Mammary epithelial cell (primary cell): ENCODE measurements at places on chromosomes 3 and 15. TPM values are rescaled to one million over a fixed set of nuclear protein-coding genes. Genes with fewer than 3 reads are reported as not detected.

Gene GNB5
- total RNA-seq: 33.0 and 38.3 TPM in 2 replicates

GRCh38 chr3:62601238-62602070, 228.1 kb upstream of the FEZF2 start:
- DNase-seq: peak; percentile 81

Gene SLC2A2
- total RNA-seq: not detected

- DNase-seq: no peak
Measured at GRCh38 chr3:122255757-122256439, 69.2 kb upstream of the CSTA start.

- no peak for DNase-seq
Measured at GRCh38 chr15:26580943-26581342, 191.9 kb downstream of the GABRB3 start.

DNA sequence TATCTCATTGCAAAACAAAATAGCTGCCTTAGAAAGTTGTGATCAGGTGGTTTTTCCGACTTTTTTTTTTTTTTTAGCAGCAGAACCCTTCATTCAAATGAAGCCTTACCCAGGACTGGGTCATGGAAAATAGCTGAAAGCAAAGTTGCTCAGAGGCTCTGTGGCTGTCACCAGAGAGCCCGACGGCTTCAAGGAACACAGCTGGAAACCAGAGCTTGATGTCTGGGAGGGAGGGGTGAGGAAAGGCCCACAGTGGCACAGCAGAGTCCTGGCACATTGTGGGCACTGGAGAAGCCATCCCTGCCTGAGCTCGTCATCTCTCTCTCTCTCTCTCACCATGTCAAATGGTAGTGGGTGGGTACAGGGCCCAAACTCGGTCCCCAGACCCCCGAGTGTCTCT, 77.5 kb downstream of the RPN1 start:
- no peak for DNase-seq

Gene AKAP13
- 65.8 and 71.4 TPM in 2 replicates for total RNA-seq

GRCh38 chr15:52208306-52208946, 17.2 kb upstream of the GNB5 start:
- DNase-seq: peak; percentile 62

DNA sequence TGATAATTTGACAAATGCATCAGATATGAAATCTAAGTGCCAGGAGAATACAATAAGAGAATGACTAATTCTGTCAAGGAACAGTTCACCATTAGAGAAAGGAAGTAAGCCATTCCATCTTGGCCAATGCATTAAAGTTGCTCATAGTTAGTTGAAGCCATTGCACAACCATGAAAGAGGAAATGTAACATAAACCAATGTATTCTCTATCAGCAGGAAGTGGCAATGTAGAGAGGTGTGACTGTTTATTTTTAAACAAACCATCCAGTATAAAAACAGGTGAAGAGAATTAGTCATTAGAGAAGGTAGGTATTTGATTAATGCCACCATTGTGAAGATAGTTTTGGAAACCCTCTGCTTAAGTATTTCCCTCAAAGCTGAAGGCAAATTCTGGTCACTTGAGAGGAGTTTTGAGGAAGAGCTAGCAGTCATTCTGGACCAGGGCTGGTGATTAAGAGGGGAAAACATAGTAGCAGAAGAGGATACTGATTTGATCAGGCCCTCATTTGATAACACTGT, 10.7 kb upstream of the ANXA2 start:
- peak; percentile 98 for DNase-seq

- DNase-seq: no peak
Measured at GRCh38 chr15:70715840-70716485, 47.4 kb downstream of the UACA start.

GRCh38 chr3:30146978-30147377, 459.4 kb upstream of the TGFBR2 start:
- DNase-seq: no peak

Gene XCR1
- total RNA-seq: not detected

Gene NR1I2
- not detected for total RNA-seq

GRCh38 chr15:100041127-100041828, 300.5 kb downstream of the ADAMTS17 start:
- DNase-seq: no peak

Gene OCA2
- total RNA-seq: not detected in 2 replicates

Gene ATP13A5
- not detected in 2 replicates for total RNA-seq

DNA sequence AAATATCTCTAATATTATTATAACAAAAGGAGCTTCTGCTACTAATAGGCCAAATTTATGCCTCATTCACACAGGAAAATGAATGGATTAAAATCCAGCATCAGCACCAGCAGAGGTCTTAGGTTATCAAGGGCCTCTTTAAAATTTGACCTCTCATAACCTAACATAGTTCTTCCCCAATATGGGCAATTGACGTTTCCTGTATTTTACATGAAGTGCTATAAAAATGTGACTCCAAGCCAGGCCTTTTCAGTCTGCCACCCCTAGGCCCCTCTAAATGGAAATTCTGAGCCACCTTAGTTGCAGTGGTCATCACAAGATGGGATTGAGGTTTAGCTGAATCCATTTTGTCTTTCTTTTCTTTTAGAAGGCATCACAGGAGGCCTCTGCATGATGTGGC, 70.1 kb downstream of the CASR start:
- DNase-seq: no peak

Gene DOCK3
- total RNA-seq: 0.17 TPM

Gene GABRR3
- total RNA-seq: not detected in 2 replicates

DNA sequence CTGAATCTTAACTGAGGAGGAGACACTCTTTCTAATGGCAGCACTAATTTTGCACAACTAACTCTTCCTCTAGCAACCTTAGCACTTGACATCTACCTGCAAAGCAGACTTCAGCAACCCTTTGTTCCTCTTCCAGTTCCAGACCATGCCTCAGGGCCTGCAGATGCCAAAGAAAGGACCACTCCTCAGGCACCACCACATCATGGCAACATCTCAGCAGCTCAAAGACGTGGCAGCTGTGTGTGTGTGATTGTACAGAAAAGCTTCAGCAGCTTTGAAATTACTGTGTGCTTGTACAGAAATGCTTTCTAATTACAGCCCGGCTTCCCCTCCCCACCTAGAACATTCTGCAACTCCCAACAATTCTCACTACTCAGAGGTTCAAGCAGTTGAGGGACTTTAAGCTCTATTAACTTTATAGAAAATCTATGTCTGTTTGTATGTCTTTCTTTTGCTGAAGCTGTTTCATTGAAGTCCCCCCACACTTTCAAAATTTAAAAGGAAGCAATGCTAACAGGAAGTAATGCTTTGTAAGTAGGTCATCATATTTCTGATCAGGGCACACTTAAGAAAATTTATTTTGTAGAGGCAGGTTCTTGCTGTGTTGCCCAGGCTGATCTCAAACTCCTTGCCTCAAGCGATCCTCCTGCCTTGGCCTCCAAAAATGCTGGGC, 115.2 kb downstream of the CD47 start:
- no peak for DNase-seq

Gene NECTIN3
- 12.5 TPM for total RNA-seq

- no peak for DNase-seq
Measured at GRCh38 chr3:183018421-183019192, 38.3 kb upstream of the DCUN1D1 start.

Gene AHSG
- total RNA-seq: 0.48 and 0.52 TPM in 2 replicates

Gene CLDN18
- total RNA-seq: not detected

DNA sequence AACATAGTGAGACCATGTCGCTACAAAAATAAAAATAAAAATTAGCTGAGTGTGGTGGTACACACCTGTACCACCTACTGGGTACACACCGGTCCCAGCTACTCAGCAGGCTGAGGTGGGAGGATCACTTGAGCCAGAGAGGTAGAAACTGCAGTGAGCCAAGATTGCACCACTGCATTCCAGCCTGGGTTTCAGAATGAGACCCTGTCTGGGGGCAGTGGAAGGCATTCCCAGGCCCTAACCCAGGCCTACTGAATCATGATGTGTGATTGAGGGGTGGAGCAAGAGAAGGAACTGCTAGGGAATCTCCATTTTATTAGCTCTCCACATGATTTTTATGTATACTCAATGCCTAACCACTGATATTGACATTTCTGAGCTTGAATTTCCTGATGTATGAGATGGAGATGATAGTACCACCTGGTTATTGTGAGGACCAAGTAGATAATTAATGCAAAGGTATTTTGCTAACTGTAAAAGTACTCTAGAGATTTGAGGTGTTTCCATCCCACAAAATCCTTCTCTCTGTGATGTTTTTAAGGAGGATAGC, 169.5 kb upstream of the UMPS start:
- no peak for DNase-seq

Gene POC1A
- 14.3 and 21.5 TPM in 2 replicates for total RNA-seq

DNA sequence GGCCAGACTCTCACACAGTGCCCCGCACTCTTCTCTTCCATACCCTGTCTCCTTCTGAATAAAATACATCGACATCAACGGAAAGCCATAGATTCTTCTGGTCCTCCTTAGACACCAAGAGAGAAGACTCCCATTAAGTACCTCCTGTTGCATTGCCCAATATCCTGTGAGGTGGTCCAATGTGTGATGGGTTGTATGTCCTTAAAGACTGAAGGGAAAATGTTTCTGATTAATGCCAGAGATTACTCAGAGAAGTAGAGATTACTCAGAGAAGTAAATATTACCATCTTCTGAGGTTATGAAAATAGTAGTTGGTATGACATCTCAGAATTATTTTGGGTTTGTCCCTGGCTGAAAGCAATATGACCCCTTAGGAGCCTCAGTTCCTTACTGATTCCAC, 60.8 kb upstream of the GALNT15 start:
- peak; percentile 32 for DNase-seq
